ENCODE measurements at places on chromosomes 5 and 9. TPM values are rescaled to one million over a fixed set of nuclear protein-coding genes. Genes with fewer than 3 reads are reported as not detected.

The TRAF1 gene
- 1.3 TPM for total RNA-seq

The OGN gene
- total RNA-seq: not detected

The P4HA2 gene
- total RNA-seq: 42.8 TPM

The PCDHB14 gene
- total RNA-seq: 0.98 TPM

The IARS1 gene
- 173 TPM for total RNA-seq

The DRD1 gene
- not detected for total RNA-seq

The PCDH1 gene
- total RNA-seq: 211 TPM

Data from vein endothelial cell (primary cell).